ENCODE measurements at places on chromosomes 7 and 10.

DNA sequence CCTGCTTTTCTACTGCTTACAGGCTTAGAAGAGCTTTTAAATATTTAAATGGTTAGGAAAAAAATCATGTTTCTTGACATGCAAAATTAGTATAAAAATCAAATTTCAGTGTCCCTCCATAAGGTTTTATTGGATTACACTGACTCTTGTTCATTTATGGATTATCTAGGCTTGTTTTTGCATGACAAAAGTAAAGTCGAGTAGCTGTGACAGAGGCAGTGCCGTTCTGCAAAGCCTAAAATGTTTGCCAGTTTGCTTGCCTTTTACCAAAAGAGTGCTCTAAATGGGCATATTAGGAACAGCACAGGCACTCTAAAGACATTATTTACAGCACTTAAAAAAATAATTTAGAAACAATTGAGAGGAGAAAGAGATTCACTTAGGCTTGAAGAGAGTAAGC, 139.6 kb downstream of the TSPAN12 start:
- no peak for DNase-seq

GRCh38 chr10:96585736-96586418, 935 bp downstream of the TM9SF3 start:
- DNase-seq = no peak

DNA sequence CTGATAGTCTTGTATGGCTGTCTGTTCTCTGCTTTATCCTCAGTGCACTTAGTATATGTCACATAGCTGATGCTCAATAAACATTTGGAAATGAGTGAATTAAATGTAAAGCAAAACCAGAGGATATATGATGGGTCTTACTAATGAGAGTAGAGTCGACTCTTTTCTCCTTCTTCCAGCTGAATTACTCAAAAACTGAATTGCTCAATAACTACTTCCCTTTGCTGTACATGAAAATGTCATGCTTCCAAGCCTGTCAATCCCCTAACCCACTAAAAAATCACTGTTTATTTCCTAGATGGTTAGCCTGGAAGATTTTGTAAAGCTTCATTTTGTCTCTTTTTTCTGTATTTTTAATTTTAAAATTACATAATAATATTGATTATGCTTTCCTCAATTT, 88.0 kb downstream of the OR13A1 start:
- DNase-seq = no peak

DNA sequence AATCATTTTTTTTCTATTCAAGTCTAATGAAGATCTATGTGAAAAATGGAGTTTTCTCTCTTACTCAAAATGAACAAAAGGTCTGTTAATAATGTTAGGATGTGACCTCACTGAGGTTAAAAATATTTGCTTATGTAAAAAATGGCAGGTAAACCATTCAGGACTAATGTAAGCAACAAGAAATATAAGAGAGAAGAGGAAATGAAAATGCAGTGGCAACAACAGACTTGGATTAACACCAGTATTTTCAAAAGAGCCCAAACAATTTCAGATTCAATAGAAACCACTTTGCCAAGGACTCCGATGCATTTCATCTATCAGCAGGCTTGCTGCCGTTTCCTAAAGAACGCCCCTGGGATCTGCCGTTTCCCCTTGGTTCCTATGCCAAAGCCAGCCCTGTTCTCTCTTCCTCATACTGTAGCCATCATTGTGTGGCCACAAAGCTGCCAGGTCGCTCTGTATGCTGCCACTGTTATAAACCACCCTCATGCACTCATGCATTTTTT, 66.4 kb downstream of the MTURN start:
- no peak for DNase-seq
